ENCODE measurements at places on chromosomes 1 and 21.

DNA sequence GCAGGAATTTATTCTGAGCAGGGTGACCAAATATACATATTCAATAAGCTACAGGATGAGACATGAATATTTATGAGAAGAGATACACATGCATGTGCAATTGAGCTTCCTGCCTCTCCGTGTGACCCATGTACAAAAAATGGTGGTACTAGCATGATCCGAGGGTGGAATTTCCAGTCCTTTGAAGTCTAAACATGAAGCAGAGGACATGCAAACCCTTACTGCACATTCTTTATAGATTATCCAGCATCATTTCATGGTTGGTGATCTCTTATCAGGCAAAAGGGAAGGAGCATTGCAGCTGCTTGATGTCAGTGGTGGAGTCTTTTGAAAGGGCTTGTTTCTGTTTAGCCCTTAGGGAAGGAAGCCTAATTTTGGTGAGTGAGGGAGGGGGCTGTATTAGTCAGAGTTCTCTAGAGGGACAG is 448.6 kb downstream of the SETD4 start:
- peak; percentile 11 for DNase-seq

GRCh38 chr1:12162459-12163137 is 4.2 kb upstream of the TNFRSF1B start:
- no peak for DNase-seq

DNA sequence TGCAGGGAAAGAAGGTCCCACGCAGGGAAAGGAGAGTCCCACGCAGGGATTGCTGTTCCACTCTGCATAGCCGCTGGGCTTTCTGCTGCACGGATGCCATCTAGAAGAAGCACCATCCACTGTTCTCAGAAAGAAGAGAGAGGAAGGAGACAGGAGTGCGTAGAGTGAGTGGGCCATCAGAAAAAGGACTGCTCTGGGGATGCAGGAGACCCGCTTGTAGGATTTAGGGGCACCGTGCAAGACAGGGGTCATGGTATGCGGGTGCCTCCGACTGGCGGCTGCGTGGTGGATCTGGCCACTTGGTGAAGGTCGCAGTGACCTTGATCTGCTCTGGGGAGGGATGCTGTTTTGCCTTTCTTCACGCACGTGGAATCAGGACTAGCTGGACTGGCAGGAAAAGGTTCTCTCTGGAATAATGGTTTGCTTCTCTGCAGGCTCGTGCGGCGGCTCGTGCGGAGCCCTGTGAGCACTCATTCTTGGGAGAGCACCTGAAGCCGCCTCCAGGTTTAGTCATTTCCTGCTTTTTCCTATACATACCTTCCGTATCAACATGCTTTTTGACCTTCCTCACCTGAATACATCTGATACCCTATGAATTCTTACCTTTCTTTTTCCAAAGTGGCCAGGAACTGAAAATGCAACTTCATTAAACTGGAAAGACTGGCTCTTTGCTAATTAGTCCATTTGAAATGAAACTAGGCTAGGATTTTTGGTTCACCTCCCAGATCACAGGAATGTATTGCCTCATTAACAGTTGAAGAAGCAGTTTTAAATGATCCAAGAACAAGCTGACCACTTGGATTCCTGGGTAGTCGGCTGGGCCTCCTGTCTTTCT is 181.6 kb downstream of the KIF26B start:
- DNase-seq: no peak

GRCh38 chr1:214155987-214156625 is 124.9 kb upstream of the SMYD2 start:
- no peak for DNase-seq

DNA sequence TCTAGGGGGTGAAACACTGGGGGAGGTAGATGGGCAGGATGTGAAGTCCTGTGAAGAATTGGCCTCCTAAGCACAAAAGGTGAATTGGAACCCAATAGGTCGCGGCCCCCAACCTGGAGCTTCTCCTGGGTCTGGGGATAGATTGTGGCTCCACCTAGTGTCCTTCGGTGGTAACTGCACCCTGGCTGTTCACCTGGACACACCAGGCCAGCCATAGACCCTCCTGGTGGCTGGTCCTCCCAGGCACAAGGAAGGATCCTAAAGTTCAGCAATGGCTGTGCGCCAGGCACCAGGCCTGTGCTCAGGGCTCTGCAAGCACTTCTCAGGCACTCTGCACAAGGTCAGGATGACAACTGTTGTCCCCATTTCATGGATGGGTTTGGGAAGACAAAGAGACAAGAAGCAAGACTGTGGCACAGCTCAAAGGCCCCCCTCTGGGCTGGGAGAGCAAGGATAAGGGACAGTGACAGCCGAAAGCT is 13.5 kb downstream of the ESPN start:
- peak; percentile 54 for DNase-seq

DNA sequence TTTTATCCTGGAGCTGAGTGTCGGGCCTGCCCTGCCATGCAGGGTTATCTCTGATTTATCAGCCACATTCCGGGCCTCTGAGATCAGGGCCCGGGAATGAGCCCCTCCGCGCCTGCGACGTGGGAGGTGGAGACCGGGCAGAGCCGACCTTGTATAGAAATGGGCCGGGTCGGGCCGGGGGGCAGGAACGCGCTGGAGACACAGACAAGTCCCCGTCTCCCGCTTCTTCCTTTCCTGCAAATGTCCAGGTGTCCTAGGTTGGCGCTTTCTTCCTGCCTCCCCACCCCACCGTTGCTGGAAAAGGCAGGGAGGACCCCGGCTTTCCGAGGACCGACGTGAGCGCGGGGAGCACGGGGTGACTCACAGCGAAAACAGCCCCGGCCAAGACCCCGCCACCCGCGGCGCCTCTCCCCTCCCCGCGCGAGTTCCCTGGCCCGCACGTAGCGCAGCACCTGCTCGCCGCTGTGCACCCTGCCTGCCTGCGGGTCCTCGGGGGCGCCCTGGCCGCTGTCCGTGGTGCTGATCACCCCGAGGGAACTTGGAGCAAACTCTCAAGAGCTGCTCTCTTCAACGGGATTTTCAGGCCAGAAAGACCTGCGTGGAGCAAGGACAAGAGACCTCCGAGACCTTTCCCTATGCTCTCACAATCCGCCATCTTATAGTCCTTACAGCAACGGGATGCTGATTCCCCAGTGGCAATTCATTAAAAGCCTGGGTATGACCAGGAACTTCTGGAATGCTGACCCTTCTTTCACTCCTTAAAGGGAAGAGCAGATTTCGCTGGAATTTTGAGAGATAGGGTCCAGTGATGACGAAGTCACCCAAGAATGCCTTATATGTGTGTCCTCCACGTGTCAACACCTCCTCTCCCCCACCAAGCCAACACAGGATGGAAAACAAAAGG is 475 bp upstream of the NPPB start:
- DNase-seq: peak; percentile 41

GRCh38 chr1:179742717-179743678 is at the start of gene FAM163A:
Gene FAM163A, plus strand, starts transcription at chr1:179743291. Its CDS starts 69,807 bp downstream, at chr1:179813098.
- DNase-seq: no peak

GRCh38 chr21:27021046-27021445 is 54.2 kb upstream of the ADAMTS5 start:
- DNase-seq: no peak

GRCh38 chr1:45687754-45688740 is at the start of gene TMEM69:
Gene TMEM69, plus strand, starts transcription at chr1:45688181. Its CDS starts 2,888 bp downstream, at chr1:45691069.
- peak; percentile 92 for DNase-seq

- peak; percentile 40 for DNase-seq
These were observed 14.3 kb upstream of the S100A11 start for GRCh38 chr1:152050886-152051675.

- no peak for DNase-seq
These were observed 827 bp downstream of the RFX5 start for GRCh38 chr1:151346082-151346768.
